ENCODE measurements at places on chromosomes 4 and X. TPM values are rescaled to one million over a fixed set of nuclear protein-coding genes. Genes with fewer than 3 reads are reported as not detected.

The RTL9 gene
- total RNA-seq, result 0.14 TPM

The SAP30 gene
- total RNA-seq, result 30.4 TPM

The ENPP6 gene
- 0.09 TPM for total RNA-seq

The PLS3 gene
- total RNA-seq, result 249 TPM

The RPS6KA6 gene
- 12.7 TPM for total RNA-seq

The GAGE1 gene
- under 0.01 TPM for total RNA-seq

The TRIM61 gene
- total RNA-seq, result 2.1 TPM

The NOX1 gene
- 0.14 TPM for total RNA-seq

The CT47B1 gene
- not detected for total RNA-seq

The SLC16A2 gene
- 7.4 TPM for total RNA-seq

The SLC2A9 gene
- 4.3 TPM for total RNA-seq

The CC2D2A gene
- total RNA-seq, result 23.2 TPM

The COL4A6 gene
- total RNA-seq, result 4.2 TPM

The SCML2 gene
- 0.71 TPM for total RNA-seq

The ITGB1BP2 gene
- total RNA-seq, result 3.6 TPM

The CDX4 gene
- total RNA-seq, result not detected

The TLL1 gene
- 0.09 TPM for total RNA-seq

The COX7B2 gene
- total RNA-seq, result not detected

The NWD2 gene
- not detected for total RNA-seq

The SLC10A4 gene
- total RNA-seq, result not detected

The KCTD8 gene
- not detected for total RNA-seq

The BEX1 gene
- 0.92 TPM for total RNA-seq

The PABPC5 gene
- 1.1 TPM for total RNA-seq

The ESX1 gene
- not detected for total RNA-seq
